ENCODE measurements at places on chromosomes 3 and 15. TPM values are rescaled to one million over a fixed set of nuclear protein-coding genes. Genes with fewer than 3 reads are reported as not detected.

RPL39L gene
- total RNA-seq: 2.6 TPM

DNA sequence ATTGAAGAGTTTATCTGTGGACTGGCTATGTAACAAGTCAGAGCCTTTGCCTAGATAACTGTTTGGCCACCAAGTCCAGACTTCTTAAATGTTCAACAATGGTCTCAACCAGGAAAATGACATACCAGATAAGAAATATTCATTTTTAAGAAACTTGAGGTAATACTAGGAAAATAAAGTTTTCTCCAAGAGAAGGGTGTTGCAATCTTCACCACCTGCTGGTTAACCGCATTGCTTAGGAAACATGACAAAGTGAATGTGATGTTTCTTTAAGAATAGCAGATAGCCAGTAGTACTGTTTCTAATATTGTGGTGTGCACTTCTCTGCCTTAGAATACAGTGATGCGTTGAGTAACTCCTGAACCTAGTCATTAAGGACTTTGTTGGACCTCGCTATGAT is 321.5 kb upstream of the CADM2 start:
- DNase-seq: no peak

GRCh38 chr15:92780843-92781242 is 119.3 kb upstream of the CHD2 start:
- DNase-seq: no peak

GPR62 gene
- not detected for total RNA-seq

- DNase-seq: peak; percentile 75
Measured at GRCh38 chr3:171458071-171458863, 1.9 kb downstream of the TNIK start.

CFAP20DC gene
- 1.7 TPM for total RNA-seq

- DNase-seq: no peak
Measured at GRCh38 chr3:147368561-147369221, 37.7 kb downstream of the ZIC4 start.

DNA sequence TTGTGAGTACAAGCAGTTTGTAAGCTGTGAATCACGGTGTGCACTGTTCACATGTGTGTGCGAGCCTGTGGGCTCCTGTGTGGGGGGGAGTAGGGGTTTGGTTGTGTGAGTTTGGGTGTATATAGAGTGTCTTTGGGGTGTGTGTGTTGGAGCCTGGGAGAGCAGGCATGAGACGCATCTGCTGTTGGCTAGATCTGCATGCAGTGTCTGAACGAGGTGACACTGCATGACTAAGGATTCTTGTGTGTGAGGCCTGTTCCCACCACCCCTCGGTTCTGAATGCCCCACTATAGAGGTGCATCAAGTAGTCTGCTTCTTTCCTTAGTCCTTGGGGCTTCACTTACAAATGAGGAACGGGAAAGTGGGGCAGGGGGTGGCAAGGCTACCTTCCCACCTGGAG is 68.4 kb downstream of the MAGEF1 start:
- no peak for DNase-seq

Data from colonic mucosa (tissue), 4 donors.